Activated CD8-positive, alpha-beta T cell treated with anti-CD3 and anti-CD28 coated beads for 36 hours (primary cell): ENCODE measurements at places on chromosomes 4 and X. TPM values are rescaled to one million over a fixed set of nuclear protein-coding genes. Genes with fewer than 3 reads are reported as not detected.

COX7B2 gene
- total RNA-seq, result not detected

DNA sequence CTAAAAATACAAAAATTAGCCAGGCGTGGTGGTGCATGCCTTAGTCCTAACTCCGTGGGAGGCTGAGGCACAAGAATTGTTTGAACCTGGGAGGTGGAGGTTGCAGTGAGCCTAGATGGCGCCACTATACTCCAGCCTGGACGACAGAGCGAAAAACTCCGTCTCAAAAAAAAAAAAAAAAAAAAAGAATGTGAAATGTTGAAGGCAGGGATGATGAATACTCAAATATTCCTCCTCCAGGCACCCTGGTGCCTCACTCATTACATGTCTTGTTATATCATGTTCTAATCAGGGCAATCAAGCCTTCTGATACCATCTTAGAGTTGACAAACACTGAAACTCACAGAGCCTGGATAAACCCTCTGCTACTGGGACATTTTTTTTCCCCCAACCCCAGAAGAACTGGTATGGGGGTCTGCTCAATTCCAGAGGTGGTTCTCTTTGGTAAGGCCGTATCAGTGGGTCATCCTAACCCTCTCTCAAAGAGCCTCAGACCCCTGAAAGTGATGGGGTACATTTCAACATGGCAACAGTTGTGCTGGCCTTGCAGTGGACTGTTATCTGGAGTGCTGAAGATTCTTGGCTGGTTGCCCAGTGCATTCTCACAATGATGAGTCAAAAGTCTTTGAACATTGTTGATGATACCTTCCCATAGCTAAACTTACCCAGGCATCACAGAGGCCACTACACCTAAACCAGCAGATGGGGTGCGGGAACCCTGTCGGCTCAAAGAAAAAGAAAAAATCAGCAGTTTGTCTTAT, 2.4 kb upstream of the SH3KBP1 start:
- DNase-seq, result peak; percentile 78
- peaks cover 24% of the 10 kb centered on the region for H3K4me1 ChIP-seq
- H3K27ac ChIP-seq, result no peak overlapping the region
- H3K4me3 ChIP-seq, result no peak overlapping the region
- no peaks in the 10 kb centered on the region for H3K27me3 ChIP-seq

CCNB3 gene
- 0.25 TPM for total RNA-seq

DNA sequence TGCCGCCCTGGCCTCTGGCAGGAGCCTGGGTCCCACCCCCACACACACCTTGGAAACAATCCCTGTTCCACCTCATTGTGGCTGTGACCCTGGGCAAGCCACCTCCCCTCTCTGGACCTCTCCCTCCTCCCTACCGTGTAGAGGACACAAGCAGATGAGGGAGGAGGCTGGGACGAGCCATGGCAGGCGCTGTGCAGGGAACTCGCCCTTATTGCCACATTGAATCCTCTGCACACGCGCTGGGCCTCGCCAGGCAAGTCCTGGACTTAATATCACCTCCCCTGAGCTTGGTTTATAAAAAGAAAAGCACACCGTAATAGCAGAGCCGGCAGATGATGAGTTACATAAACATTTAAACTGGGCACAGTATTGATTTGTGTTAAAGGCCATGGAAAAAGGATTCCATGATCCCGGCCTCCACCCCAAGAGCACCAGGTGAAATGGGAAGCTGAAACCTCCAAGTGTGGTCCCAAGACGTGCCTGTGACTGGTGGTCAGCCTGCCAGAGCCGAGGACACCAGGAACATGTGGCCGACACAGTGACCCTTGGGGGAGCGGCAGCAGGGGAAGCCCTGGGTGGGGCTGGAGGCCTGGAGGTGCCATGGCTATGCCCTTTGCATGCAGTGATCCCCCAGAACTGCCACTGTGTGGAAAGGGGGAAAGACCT, 81.1 kb downstream of the PPP2R2C start:
- no peak overlapping the region for H3K27ac ChIP-seq
- H3K36me3 ChIP-seq, result no peaks in the 10 kb centered on the region
- no peaks in the 10 kb centered on the region for H3K4me1 ChIP-seq
- no peak for DNase-seq
- H3K4me3 ChIP-seq, result no peak overlapping the region

GRCh38 chr4:36651253-36651652, 369.8 kb downstream of the DTHD1 start:
- H3K27me3 ChIP-seq, result peaks cover under 1% of the 10 kb centered on the region
- H3K4me1 ChIP-seq, result peaks cover 5% of the 10 kb centered on the region
- no peak for DNase-seq
- H3K27ac ChIP-seq, result no peak overlapping the region

GRCh38 chrX:78105944-78106650, 2.0 kb downstream of the PGK1 start:
- peak; percentile 42 for DNase-seq
- peak overlapping the region; percentile 94 for H3K27ac ChIP-seq
- H3K4me3 ChIP-seq, result peak overlapping the region; percentile 96
- peaks cover 61% of the 10 kb centered on the region for H3K36me3 ChIP-seq

DNA sequence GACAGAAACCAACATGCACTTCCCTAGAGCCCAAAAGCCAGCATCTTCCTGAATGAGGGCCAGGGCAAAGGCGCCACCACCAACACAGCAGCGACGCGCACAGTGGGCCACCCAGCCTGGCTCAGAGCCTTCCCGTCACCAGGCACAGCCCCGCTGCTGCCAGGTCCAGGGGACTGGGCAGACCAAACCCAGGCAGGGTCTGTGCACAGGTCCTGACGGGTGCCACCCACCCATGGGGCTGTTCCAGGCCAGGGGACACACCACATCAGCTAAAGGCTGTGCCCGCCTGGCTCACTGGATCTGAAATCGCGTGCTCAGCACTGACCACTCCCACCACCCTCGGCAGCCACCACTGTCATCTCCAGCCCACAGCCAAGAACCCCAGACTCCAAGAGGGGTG, 13.8 kb downstream of the FAM53A start:
- DNase-seq, result no peak
- no peak overlapping the region for H3K27ac ChIP-seq
- H3K4me3 ChIP-seq, result no peak overlapping the region

GPRASP3 gene
- total RNA-seq, result 1.3 TPM

- H3K4me1 ChIP-seq, result peaks cover 32% of the 10 kb centered on the region
- H3K27me3 ChIP-seq, result no peaks in the 10 kb centered on the region
- H3K27ac ChIP-seq, result peak overlapping the region; percentile 83
Observed at GRCh38 chr4:36348403-36348938, 67.1 kb downstream of the DTHD1 start.

GRCh38 chr4:39759569-39759968, 61.6 kb downstream of the UBE2K start:
- no peak for DNase-seq
- no peaks in the 10 kb centered on the region for H3K4me1 ChIP-seq
- no peaks in the 10 kb centered on the region for H3K27me3 ChIP-seq

DNA sequence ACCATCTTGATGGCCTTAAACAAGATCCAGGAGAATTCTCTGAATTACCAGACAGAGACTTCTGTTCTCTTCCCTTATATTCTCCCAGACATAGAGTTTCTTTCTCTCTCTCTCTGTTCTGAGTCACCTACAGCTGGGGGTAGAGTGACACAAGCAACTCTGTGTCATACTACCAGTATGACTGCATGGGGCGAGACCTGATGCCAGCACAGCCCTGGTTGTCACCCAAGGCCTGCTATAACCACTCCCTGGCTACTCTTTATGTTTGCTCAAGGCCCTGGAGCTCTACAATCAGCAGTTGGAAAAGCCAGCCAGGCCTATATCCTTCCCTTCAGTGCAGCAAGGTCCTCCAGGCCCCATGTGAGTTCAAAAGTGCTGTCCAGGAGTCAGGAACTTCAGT, 114.2 kb upstream of the TENT5D start:
- H3K27me3 ChIP-seq, result no peaks in the 10 kb centered on the region
- H3K27ac ChIP-seq, result no peak overlapping the region
- no peak for DNase-seq

- H3K36me3 ChIP-seq, result peaks cover 34% of the 10 kb centered on the region
- peaks cover 45% of the 10 kb centered on the region for H3K4me1 ChIP-seq
- peak overlapping the region; percentile 0 for H3K27ac ChIP-seq
- no peaks in the 10 kb centered on the region for H3K27me3 ChIP-seq
Observed at GRCh38 chr4:113563691-113564378, 197.7 kb downstream of the CAMK2D start.

DNA sequence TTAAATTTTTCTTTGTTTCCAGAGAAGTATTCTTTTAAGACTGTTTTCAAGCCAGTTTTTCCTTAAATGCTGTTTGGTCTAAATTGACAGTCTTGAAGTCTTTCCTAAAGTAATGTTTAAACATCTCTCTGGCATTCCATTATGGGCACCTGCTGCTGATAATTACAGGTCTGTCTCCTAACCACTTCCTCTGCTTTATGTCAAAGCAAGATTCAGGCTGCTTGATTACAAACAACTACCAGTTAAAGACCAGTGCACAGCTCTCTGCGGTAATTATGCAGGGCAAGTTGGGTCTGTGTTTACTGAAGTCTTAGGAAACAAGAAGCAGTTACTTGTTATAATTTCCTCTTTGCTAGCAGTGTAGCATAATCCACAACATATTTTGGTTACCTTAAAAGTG, 17.6 kb downstream of the UNC5C start:
- no peaks in the 10 kb centered on the region for H3K4me1 ChIP-seq
- H3K27ac ChIP-seq, result no peak overlapping the region
- H3K27me3 ChIP-seq, result no peaks in the 10 kb centered on the region
- H3K36me3 ChIP-seq, result no peaks in the 10 kb centered on the region

GC gene
- total RNA-seq, result not detected

DNA sequence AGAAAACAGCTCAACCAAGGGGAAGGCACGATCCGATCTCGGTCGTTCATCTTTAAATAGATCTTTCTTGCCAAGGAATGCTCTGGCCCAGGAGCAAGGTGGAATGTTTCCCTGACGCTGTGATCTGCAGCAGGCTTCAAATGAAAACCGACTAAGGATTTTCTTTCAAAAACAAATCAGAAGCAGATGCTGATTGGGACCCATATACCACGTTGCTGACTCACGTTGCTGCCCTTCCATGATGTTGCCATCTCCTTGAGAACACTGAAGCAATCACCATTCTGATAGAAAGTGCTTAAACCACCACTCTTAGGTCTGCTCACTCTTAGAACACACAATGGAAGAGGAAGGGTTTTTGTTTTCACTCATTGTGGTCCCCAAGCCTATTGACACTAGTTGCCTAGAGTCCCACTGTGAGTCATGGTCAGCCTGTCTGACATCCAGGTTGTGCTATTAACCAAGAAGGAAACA, 26.1 kb downstream of the LAMTOR3 start:
- H3K36me3 ChIP-seq, result peaks cover 19% of the 10 kb centered on the region
- peaks cover 8% of the 10 kb centered on the region for H3K4me1 ChIP-seq
- H3K27ac ChIP-seq, result peak overlapping the region; percentile 46
- no peaks in the 10 kb centered on the region for H3K27me3 ChIP-seq
- DNase-seq, result peak; percentile 35
- no peak overlapping the region for H3K4me3 ChIP-seq

GRCh38 chr4:101967697-101968346, 177.3 kb downstream of the BANK1 start:
- H3K36me3 ChIP-seq, result no peaks in the 10 kb centered on the region
- DNase-seq, result no peak
- peaks cover 4% of the 10 kb centered on the region for H3K27me3 ChIP-seq
- no peak overlapping the region for H3K27ac ChIP-seq
- no peak overlapping the region for H3K4me3 ChIP-seq

DNA sequence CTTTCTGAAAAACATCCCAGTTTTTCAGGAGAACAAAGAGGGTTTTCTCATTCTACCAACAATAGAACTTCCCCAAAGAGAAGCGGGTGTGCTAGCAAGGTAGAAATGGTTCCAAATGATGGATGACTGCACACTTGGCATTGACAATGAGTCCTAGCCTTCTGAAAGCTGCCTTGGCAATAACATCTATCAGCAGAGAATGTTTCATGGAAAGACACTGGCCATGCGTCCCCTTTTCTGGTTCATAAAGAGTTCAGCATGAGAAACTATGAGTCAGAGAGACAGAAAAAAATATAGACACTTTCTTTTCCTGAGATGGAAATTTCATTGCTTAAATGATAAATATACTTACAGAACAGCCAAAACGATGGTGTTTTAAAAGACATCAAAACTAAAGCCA, 236.9 kb upstream of the PRKX start:
- no peaks in the 10 kb centered on the region for H3K36me3 ChIP-seq
- no peak overlapping the region for H3K4me3 ChIP-seq
- DNase-seq, result no peak
- H3K27ac ChIP-seq, result no peak overlapping the region

- H3K36me3 ChIP-seq, result no peaks in the 10 kb centered on the region
- no peak for DNase-seq
- H3K4me1 ChIP-seq, result no peaks in the 10 kb centered on the region
- no peaks in the 10 kb centered on the region for H3K27me3 ChIP-seq
- H3K4me3 ChIP-seq, result no peak overlapping the region
Observed at GRCh38 chrX:45348296-45348695, 147.6 kb upstream of the DIPK2B start.

SSX4B gene
- total RNA-seq, result not detected

GRCh38 chrX:48966796-48967579, 4.7 kb downstream of the KCND1 start:
- H3K27me3 ChIP-seq, result no peaks in the 10 kb centered on the region
- H3K4me1 ChIP-seq, result peaks cover 5% of the 10 kb centered on the region
- no peak overlapping the region for H3K4me3 ChIP-seq
- H3K36me3 ChIP-seq, result no peaks in the 10 kb centered on the region
- H3K27ac ChIP-seq, result no peak overlapping the region
- DNase-seq, result no peak

PABPC1L2A gene
- not detected for total RNA-seq

RIPPLY1 gene
- total RNA-seq, result not detected

ZNF595 gene
- 5.8 TPM for total RNA-seq

GRCh38 chr4:108219998-108220397, 51.3 kb upstream of the LEF1 start:
- no peak overlapping the region for H3K27ac ChIP-seq
- peaks cover 19% of the 10 kb centered on the region for H3K36me3 ChIP-seq
- H3K27me3 ChIP-seq, result no peaks in the 10 kb centered on the region
- no peak for DNase-seq

DNA sequence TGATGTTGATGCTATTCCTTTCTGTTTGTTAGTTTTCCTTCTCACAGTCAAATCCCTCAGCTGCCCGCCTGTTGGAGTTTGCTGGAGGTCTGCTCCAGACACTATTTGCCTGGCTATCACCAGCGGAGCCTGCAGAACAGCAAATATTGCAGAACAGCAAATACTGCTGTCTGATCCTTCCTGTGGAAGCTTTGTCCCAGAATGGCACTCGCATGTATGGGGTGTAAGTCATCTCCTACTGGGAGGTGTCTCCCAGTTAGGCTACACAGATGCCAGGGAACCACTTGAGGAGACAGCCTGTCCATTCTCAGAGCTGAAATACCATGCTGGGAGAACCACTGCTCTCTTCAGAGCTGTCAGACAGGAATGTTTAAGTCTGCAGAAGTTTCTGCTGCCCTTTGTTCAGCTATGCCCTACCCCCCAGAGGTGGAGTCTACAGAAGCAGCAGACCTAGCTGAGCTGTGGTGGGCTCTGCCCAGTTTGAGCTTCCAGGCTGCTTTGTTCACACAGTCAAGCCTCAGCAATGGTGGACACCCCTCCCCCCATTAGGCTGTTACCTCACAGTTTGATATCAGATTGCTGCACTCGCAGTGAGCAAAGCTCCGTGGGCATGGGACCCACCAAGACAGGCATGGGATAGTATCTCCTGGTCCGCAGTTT, 74.9 kb downstream of the SPIN3 start:
- no peak overlapping the region for H3K27ac ChIP-seq
- DNase-seq, result no peak
- H3K4me3 ChIP-seq, result no peak overlapping the region
- no peaks in the 10 kb centered on the region for H3K36me3 ChIP-seq
- H3K4me1 ChIP-seq, result no peaks in the 10 kb centered on the region

- no peaks in the 10 kb centered on the region for H3K27me3 ChIP-seq
- H3K4me1 ChIP-seq, result peaks cover 2% of the 10 kb centered on the region
- H3K36me3 ChIP-seq, result no peaks in the 10 kb centered on the region
Observed at GRCh38 chrX:70176938-70177533, at the start of gene DGAT2L6. Gene DGAT2L6 (plus strand): TSS chrX:70177483. CDS start chrX:70177583, 100 bp downstream.

GIMD1 gene
- not detected for total RNA-seq
